ENCODE measurements at places on chromosomes 16 and 17.

- DNase-seq: no peak
- H3K27ac ChIP-seq: no peak overlapping the region
- H3K4me3 ChIP-seq: no peak overlapping the region
- H3K36me3 ChIP-seq: no peaks in the 10 kb centered on the region
- H3K27me3 ChIP-seq: peaks cover 11% of the 10 kb centered on the region
- no peaks in the 10 kb centered on the region for H3K4me1 ChIP-seq
These were observed 264.4 kb upstream of the FOXF1 start for GRCh38 chr16:86245895-86246294.

DNA sequence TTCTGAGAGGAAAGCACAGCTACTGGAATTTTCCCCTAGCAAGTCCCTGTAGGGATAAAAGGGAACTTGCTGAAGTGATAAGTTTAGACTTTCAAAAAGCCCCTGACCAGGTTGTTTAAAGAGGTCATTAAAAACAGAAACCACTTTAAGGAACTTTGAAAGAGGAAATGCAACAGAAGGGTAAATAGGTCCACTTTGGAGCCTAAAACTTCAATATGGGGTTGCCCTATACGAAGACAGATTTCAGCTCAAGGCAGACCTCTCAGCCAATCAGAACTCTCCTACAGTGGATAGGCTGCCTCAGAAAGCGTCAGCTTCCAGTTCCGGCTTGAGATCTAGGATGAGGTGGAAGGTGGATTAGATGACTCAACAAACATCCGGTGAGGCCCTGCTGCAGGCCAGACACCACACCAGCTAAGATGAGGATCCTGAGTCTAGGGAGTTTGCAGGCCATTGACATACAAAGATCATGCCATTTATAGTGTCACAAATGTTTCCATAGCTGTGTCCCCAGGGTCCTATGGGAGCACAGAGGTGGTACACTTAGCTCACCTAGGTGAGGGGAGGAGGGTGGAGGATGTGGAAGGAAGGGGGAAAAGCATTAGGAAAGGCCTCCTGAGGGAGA, 7.9 kb upstream of the MFSD6L start:
- H3K27me3 ChIP-seq: no peaks in the 10 kb centered on the region
- no peak overlapping the region for H3K4me3 ChIP-seq
- H3K36me3 ChIP-seq: no peaks in the 10 kb centered on the region
- H3K27ac ChIP-seq: no peak overlapping the region
- no peaks in the 10 kb centered on the region for H3K4me1 ChIP-seq

- H3K4me3 ChIP-seq: no peak overlapping the region
- H3K27me3 ChIP-seq: no peaks in the 10 kb centered on the region
- DNase-seq: no peak
- H3K4me1 ChIP-seq: no peaks in the 10 kb centered on the region
These were observed 61.9 kb downstream of the ARHGAP17 start for GRCh38 chr16:24953306-24953705.

GRCh38 chr16:7912132-7912531, 579.5 kb downstream of the RBFOX1 start:
- H3K27me3 ChIP-seq: no peaks in the 10 kb centered on the region
- H3K27ac ChIP-seq: no peak overlapping the region
- H3K36me3 ChIP-seq: no peaks in the 10 kb centered on the region
- no peaks in the 10 kb centered on the region for H3K4me1 ChIP-seq
- no peak for DNase-seq

DNA sequence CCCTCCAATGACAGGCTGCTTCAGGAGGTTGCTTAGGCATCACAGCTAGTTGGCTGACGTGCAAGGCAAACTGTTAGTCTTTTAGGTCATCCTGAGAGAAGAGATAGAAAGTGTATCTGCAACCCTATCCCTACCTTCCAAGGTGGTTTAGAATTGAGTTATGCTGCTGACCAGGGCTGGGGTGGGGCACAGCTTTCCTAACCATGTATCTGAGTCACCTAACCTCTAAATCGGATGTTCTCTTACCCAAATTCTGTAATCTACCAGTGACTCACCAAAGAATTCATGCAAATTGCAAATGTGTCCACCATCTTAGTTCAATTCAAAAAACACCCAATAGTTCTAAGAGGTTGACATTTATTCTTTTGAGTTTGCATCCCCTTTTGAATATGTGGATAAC, 107.2 kb upstream of the DYNLRB2 start:
- H3K4me1 ChIP-seq: no peaks in the 10 kb centered on the region
- H3K27ac ChIP-seq: no peak overlapping the region
- no peak overlapping the region for H3K4me3 ChIP-seq
- DNase-seq: no peak

DNA sequence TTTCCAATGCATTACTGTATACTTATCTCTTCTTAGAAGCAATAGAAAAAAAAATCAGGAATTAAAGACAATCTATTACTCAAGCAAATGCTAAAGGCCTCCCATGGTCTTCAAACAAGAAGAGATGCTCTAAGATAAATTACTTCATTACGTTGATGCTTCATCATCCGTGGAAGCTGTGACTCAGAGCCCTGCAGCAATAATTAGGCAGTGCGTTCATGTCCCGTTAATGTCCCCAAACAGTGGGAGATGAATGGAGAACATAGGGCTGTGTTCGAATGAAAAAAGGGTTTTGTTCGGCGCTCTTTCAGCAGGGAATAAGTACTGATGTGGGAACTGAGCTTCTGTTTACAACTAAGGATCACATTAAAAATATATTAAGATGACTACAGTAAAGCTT, 15.9 kb upstream of the PDXDC1 start:
- H3K36me3 ChIP-seq: no peaks in the 10 kb centered on the region
- no peak overlapping the region for H3K27ac ChIP-seq
- no peaks in the 10 kb centered on the region for H3K27me3 ChIP-seq
- DNase-seq: no peak

- H3K27ac ChIP-seq: no peak overlapping the region
- DNase-seq: no peak
- H3K4me3 ChIP-seq: no peak overlapping the region
- no peaks in the 10 kb centered on the region for H3K36me3 ChIP-seq
These were observed 5.3 kb upstream of the SPEM1 start for GRCh38 chr17:7414837-7415236.

DNA sequence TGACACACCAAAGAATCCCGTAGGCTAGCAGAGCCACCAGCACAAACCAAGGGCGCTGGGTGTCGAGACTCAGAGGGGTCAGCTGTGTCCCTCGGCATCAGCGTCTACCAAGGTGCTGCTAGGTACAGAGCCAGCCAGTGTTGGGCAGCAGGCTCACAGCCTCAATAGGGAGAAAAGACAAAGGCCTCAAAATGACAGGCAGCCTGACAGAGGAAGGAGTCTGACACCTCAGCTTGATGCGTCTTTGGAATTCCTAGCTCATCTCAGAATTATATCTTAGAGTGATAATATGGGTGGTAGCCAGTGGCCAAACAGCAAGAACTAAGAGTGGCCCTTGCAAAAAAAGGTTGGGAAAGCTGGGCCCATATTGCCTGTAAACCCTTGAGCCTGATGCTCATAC, 45.9 kb downstream of the HS3ST3B1 start:
- no peak overlapping the region for H3K4me3 ChIP-seq
- H3K4me1 ChIP-seq: no peaks in the 10 kb centered on the region
- no peaks in the 10 kb centered on the region for H3K36me3 ChIP-seq
- no peaks in the 10 kb centered on the region for H3K27me3 ChIP-seq
- H3K27ac ChIP-seq: no peak overlapping the region

DNA sequence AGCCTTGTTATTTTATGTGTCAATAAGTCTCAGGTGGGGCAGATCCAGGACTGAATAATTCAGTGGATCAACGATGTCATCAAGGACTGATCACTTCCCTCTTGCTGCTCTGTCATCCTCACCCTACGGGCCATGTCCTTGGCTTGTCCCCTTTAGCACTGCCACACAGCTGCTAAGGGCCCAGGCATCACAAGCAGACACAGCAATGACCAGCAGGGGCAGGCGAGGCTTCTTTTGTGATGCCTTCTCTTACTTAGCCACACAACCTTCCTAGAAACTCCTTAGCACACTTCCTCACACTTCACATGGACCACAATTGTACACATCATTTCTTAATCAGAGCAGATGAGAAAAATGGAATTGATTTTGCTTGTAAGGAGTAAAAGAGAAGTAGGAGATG, 356.3 kb upstream of the SOX9 start:
- no peaks in the 10 kb centered on the region for H3K27me3 ChIP-seq
- H3K4me1 ChIP-seq: no peaks in the 10 kb centered on the region
- H3K36me3 ChIP-seq: no peaks in the 10 kb centered on the region

DNA sequence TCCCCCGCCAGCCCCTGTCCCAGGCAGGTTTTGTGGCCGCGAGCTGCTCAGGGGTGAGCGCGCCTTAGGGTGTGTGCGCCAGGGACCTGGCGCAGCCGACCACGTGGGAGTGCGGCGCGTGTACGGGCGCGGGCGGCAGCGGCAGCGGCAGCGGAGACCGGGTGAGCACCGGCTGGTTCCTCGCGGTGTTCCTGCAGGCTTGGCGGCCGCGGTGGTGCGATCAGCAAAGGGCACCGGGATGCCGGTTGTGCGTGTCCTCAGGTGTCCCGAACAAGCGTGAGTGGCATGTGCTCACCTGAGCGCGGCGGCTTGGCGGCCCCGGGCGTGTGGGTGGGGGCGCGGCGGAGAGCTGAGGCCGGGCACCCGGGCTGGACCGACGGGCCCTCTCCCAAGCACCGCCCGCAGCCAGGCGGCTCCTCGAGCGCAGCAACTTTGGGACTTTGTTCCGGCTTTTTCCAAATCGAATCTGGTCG, 381 bp upstream of the HSD11B2 start:
- peak overlapping the region; percentile 28 for H3K4me3 ChIP-seq
- H3K36me3 ChIP-seq: no peaks in the 10 kb centered on the region
- H3K27ac ChIP-seq: peak overlapping the region; percentile 96
- peaks cover 3% of the 10 kb centered on the region for H3K27me3 ChIP-seq
- peaks cover 42% of the 10 kb centered on the region for H3K4me1 ChIP-seq
